Bladder microvascular endothelial cell (primary cell): ENCODE measurements at places on chromosomes 12 and 14. TPM values are rescaled to one million over a fixed set of nuclear protein-coding genes. Genes with fewer than 3 reads are reported as not detected.

AKAP6 gene
- total RNA-seq, result 0.13 and 0.32 TPM in 2 replicates

VEZT gene
- total RNA-seq, result 57.3 and 118 TPM in 2 replicates

HOXC6 gene
- total RNA-seq, result 0.25 TPM in 1 of 2 replicates, not detected in the other

LMNTD1 gene
- not detected in 2 replicates for total RNA-seq

EIF2B1 gene
- 34.0 and 54.2 TPM in 2 replicates for total RNA-seq

HOXC4 gene
- not detected in 2 replicates for total RNA-seq

LYZ gene
- total RNA-seq, result not detected in 2 replicates
